CD8-positive, alpha-beta memory T cell (primary cell): ENCODE measurements at places on chromosomes 3 and 15. TPM values are rescaled to one million over a fixed set of nuclear protein-coding genes. Genes with fewer than 3 reads are reported as not detected.
A peak's percentile ranks its signal among the peaks of the same experiment; 100 is the strongest.

GRCh38 chr15:66098022-66098363 is 155.6 kb downstream of the MEGF11 start:
- no peak for DNase-seq

GRCh38 chr15:26562336-26562735 is 210.5 kb downstream of the GABRB3 start:
- no peak for DNase-seq

DNA sequence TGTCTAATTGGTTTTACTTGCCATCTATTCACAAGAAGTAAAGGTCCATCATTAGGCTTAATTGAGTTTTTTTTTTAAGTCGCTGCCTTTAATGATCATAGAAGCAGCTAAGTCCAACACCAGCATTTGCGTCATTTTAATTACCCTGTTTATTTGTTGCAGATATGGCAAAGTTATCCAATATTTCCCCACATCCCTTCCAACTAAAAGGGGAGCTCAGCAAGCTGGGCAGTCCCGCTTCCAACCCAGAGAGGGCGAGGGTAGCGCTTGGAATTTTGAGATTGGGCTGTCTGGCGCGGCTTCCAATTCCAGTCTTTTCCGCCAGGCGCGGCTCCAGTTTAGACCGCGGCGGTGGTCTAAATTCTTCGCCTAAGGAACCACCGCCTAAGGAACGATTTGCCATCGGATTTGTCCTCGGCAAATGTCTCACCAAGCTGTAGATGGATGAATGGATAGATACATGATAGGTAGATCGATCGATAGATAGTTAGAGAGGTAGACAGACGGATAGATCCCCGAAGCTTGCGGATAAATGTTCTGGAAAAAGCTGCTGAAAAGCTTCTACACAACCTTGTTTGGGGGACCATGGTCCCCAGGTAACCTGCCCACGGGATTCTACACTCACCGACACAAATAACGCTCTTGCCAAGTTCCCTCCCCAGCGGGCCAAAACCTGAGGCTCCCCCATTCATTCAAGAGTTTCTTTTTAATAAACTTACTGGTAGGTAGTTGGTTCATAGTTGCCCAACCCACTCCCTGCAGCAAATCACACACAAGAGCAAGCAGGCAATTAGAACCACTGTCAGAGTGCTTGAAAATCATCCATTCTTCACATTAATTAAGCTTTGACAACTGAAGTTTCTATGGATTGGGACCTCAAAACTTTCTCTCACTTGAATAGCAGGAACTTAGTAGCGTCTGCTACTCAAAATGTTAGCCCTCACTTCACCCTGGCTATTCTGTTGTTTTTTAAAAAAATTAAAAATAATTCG is 49.1 kb downstream of the ZIC4 start:
- no peak for DNase-seq

GRCh38 chr15:61367953-61368352 is 138.9 kb upstream of the RORA start:
- DNase-seq: no peak

DNA sequence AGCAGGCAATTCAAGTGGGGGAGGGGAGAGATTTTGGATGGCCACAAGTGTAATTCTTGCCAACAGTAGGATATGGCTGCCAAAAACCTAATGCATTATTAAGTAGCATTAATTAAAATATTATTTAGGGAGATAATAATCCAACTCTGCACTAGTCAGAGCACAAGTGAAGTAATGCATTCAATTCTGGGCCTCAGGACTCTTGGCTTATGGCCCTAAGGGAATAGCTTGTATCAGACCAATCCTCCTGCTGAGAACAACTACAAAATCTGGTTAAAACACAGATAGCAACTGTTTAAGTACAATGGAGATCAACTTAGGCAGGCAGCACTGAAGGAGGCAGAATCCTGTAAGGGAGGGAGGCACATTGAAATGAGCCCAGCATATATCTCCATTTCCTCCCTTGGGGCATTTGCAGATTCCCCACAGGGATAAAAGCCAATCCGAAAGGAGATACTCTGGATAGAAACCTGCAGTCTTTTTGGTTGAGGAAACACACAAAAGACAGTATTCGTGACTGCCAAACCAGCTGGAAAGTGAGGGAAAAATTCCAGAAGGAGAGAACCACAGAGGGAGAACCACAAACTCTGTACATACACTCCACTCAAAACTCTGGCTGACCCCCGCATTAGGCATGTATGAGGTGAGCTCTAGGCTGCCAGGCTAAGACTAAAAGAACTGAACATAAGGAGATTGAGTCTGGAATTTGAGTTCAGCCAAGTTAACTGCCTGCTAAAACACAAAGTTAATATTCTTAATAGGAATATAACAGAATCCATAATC is 57.4 kb downstream of the ETFA start:
- DNase-seq: no peak

DNA sequence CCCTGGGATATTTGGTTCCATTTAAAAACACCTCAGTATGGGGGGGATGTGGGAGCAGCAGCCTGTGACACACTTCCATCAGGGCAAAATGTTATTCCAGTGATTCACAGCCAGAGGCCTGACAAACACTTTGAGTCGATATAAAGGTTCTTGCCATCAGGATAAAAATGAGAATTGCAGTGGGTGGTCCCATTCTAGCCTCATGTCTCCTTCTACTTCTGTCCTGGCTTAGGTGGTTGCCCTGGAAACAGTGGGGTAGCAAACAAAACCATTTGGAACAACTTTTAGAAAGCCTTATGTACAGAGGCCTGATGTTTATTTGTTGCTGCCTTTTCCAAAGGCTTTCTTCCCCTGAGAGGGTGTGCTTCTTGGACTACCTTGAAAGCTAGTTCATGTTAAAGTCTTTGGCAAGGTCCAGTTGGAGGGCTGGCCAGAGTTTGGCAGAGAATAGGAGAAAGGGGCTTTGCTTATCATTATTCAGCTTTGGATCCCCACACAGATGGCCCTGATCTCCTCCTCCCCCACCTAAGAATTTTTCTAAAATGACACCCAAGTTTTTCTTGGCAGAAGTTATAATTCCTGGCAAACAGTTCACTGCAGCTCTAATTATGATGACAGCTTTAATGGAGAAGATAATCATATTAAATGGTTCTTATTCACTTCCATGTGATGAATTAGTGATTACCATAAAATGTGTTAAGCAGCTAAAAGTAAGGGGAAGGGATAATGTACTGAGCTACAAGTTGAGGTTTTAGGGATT is 84.2 kb upstream of the ZNF280D start:
- DNase-seq: no peak

GRCh38 chr15:76159282-76159681 is 99.5 kb downstream of the TMEM266 start:
- DNase-seq: no peak

DNA sequence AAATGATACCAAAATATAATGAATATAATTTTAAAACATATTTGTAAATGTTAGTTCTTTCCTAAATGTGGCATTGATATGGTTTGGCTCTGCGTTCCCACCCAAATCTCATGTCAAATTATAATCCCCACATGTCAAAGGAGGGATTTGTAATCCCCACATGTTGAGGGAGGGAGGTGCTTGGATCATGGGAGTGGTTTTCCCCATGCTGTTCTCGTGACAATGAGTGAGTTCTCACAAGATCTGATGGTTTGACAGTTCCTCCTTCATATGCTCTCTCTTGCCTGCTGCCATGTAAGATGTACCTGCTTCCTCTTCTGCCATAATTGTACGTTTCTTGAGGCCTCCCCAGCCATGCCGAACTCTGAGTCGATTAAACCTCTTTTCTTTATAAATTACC is 12.0 kb downstream of the CGGBP1 start:
- no peak for DNase-seq

DNA sequence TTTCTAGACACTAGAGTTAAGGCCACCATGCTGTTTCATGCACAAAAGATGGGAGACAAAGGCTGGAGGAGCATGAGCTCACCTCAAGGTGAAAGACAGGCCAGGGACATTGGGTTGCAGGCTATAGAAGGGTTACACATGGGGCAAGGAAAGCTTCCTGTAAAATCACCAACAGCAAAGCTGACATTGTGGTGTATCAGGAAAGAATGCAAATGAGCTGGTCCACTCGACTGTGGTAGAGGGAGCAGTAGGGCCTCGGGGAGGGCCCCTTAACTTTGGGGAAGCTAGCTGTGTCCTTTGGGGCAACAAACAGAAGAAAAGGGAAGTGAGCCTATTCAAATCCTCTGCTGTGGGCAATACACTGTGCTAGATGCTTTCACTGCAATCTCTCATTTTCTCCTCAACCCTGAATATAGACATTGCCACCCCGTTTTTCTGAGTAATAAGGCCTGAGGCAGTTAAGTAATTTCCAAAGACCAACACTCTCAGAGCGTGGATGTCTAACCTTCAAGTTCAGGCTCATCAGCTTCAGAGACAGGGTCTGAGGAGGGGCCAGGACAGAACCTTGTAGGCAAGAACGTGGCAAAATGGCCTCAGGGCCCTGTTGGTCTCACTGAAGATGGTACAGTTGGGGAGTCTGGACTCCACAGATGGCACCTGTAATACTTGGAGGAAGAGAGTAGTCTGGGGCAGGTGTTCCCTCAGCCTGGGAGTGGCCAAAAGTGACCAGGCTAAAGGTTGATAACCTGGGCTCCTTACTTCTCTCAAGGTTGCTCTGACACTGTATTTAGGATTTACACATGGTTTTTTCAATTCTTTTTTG is 24.1 kb downstream of the CX3CR1 start:
- no peak for DNase-seq

DNA sequence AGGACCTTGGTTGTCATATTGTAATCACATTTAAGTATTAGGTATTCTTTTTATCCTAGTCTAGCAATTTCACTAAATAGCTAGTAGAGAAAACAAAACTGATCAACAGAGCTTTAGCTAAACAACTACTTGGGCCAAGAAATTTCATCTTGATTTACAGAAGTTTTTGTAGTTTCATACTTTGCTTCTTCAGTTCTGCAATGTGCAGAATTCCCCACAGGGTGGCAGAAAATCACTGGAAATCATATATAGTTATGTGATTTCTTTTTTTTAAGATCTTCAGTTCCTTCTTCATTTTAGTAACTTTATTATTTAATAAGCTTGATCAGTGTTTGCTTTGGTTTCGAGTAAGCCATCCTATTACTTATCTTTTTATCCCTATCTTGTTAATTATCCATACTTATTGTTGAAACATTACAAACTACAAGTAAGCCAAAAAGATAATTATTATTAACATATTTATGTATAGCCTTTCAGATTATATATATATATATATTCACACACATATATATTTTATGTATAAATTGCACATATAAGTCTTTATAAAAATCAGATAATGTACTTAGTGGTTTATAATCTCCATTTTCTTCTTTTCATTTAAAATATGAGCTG is 2.2 kb upstream of the BNIP2 start:
- peak; percentile 50 for DNase-seq

- DNase-seq: no peak
Measured at GRCh38 chr3:73665286-73665685, 40.5 kb upstream of the PDZRN3 start.

RARB gene
- not detected for total RNA-seq

CCDC174 gene
- 16.8 TPM for total RNA-seq
